ENCODE measurements at places on chromosomes 1 and 21. TPM values are rescaled to one million over a fixed set of nuclear protein-coding genes. Genes with fewer than 3 reads are reported as not detected.

DNA sequence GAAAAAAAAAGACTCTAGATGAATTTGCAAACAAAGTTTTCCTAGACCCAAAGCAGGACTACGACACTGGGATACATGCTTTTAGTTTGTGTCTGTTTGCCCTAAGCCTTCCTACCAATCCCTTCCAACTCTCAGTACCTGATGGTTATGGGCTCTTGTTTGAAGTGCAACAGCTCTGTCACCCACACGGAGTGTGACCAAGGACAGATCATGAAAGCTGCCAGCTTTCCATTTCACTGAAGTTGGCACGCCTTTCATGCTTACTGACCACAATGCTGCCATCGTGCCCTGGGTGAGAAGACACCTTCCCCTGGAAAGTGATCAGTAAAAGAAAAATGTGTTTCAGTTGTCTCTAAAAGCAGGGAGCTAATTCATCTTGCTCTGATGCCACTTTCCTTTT is 312.5 kb upstream of the PTBP2 start:
- no peak overlapping the region for H3K4me3 ChIP-seq
- no peak overlapping the region for H3K27ac ChIP-seq
- H3K4me1 ChIP-seq: no peaks in the 10 kb centered on the region
- no peaks in the 10 kb centered on the region for H3K27me3 ChIP-seq

GRCh38 chr1:28371010-28371377 is 1.5 kb downstream of the PHACTR4 start:
- peaks cover 11% of the 10 kb centered on the region for H3K4me1 ChIP-seq
- H3K27me3 ChIP-seq: no peaks in the 10 kb centered on the region
- no peak for DNase-seq
- no peak overlapping the region for H3K27ac ChIP-seq
- H3K36me3 ChIP-seq: no peaks in the 10 kb centered on the region

The SFN gene
- total RNA-seq: 0.46 TPM

The SELL gene
- total RNA-seq: 262 TPM

- H3K4me1 ChIP-seq: peaks cover 69% of the 10 kb centered on the region
- H3K27me3 ChIP-seq: no peaks in the 10 kb centered on the region
- no peaks in the 10 kb centered on the region for H3K36me3 ChIP-seq
- peak; percentile 60 for DNase-seq
- H3K27ac ChIP-seq: peak overlapping the region; percentile 48
Measured at GRCh38 chr1:203278082-203278884, 27.0 kb upstream of the BTG2 start.
